ENCODE measurements at places on chromosomes 1 and 21.

GRCh38 chr1:156497078-156497742 is 3.4 kb downstream of the MEF2D start:
- DNase-seq = no peak

DNA sequence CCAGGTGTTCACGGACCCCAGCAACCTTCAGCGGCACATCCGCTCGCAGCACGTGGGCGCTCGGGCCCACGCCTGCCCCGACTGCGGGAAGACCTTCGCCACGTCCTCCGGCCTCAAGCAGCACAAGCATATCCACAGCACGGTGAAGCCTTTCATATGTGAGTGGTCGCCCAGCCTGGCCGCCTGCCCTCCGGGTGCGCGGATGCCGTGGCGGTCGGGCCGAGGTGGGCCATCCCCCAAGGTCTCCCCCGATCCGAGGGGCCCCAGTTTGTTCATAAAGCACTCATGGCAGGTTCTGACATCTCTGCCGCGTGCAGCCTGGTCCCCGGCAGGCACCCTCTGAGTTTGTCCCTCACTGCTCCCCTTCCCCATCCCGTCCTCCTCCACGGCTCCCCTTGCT is 49.0 kb upstream of the ARHGEF16 start:
- DNase-seq = no peak

DNA sequence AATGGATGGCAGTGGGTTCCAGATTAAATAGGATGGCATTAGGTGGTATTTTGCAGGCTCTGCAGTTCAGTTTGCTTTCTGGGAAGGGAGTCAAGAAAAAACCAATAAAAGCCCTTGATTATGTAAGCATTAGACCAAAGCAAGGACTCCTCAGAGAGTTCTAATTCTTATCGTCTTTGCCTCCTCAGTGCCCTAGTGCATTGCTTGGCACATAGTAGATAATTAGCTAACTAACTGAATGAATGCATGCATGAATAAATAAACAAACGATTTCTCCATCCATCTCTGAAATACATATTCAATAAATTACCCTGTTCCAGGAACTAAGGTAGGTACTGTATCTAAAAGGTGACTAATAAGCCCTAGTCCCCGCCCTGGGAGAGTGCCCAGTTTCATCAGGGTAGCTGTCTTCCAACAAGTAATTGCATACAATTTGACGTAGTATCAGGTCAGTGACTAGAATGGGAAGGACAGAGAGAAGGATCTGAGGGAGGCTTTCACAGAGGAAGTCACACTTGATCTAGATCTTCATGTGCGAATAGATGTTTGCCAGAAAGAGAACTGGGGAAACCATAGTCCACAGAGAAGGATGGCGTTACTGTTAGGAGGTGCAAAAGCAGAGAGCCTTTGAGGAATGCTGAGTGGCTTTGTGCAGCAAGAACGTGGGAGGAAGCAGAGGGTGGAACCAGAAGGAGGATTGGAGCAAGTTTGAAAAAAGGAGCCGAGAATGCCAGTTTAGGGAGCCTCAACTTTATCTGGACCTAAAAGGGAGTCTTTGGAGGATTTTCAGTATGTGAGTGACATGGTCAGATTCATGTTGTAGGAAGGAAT is 111.4 kb downstream of the TBX19 start:
- DNase-seq = no peak

DNA sequence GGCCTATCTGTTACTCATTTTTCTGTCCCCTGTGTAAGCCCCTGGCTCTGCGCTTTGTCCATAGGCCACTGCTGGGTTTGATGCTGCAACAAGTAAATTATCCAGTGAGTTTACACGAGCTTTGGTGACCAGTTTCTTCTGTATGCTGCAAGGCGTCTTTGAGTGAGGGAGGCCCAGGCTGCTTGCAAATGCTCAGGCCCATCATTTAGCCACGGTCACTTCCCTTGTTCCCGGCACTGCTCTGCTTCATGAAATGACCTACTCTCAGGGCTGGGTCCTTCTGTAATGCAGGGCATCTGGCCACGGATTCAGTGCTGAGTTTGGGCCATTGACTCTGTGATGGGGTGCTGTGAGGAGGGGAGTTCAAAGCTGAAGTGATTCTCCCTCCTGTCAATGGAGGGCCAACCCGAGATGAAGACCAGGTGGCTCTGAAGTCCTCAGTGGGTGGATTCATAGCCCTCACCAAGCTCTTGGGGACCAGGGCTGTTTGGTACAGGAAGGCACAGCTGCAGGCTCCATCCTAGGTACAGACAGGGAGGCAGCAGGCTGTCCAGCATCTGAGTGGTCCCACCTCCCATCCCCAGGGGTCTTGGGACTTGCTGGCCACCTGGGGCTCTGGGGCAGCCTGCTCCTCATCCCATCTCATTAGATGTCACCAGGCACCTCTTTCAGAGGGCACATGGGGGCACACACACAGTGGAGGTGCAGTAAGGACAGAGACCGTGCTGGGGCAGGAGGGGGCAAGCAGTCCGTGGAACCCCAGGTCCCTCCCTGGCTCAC is 21.7 kb downstream of the LHX4 start:
- no peak for DNase-seq

GRCh38 chr1:229062135-229062534 is 208.8 kb upstream of the RAB4A start:
- no peak for DNase-seq

DNA sequence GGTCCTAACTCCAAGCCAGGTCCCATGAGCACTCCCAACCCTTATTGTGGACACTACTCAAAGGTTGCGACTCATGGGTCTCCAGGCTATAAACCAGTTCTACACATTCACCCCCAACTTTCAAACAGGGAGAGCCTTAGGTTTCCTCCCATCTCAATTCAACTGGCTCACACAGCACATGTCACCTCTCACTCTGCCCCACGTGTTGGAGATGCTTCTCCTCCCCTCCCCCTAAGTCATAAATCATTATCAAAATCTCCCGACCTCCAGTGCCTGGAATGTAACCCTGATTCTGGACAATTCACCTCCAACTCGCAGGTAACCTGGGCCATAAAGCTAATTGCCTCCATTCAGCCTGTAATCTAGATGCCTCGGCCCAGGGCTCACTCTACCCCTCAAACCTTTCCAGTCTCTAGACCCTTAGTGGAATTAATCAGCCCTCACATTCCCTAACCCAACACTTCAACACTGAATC is 595 bp downstream of the AK2 start:
- DNase-seq = no peak

DNA sequence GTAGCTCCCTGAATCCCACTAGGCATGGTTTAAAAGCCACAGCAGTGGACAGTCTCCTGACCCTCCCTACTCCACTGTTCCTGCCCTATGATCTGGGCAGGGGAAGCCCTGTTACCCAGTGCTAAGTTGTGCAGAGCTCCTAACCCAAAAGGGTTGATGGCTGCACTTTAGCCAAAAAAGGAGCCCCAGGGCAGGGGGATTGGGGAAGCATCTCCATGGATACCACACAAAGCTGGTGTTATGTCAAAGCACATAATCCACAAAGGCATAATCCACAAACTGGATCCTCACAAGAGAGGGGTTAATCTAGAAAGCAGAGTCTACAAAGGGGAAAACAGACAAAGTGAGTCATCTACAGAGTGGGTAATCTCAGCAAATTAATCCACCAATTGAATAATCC is 5.7 kb downstream of the RSPO1 start:
- no peak for DNase-seq

GRCh38 chr1:226945106-226945857 is 5.2 kb downstream of the COQ8A start:
- DNase-seq = no peak

GRCh38 chr1:227136210-227136820 is 182.0 kb downstream of the CDC42BPA start:
- DNase-seq = no peak

DNA sequence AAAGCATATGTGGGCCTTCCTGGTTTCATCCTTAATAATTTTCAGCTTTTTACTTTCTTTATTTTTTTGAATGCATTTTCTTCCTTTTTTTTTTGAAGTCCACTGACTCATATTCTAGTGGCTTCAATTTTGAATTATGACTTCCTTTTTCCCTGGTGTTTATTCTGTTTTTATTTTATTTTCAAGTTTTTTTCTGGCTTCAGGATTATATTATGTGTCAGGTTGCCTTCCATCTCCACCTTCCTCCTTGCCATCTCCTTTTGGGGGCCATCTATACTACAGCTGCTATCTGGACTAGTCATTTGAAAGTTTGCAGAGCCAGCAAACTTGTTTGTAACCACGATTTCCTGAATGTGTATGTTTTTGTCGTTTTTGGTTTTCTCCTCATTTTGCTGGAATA is 117.6 kb downstream of the LEPR start:
- no peak for DNase-seq

DNA sequence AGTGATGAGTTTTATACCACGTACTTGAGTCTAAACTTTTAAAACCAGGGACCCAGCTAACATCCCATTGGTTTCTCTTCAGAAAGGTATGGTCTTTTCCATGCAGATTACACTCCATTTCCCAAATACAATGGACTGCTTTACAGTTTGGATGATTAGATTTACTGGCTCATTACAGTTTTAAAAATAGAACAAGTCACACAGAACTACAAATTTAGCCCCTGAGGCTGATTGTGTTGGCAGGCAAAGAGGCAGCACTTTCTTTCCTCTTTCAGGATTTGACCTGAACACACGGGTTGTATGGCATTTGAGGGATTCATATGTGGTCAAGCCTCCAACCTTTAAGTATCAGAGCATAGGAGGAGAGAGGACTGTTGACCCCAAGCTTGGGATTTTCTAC is 21.8 kb upstream of the VTCN1 start:
- no peak for DNase-seq
